ENCODE measurements at places on chromosomes 1 and 21.

GRCh38 chr1:1079408-1080121 is 5.5 kb upstream of the RNF223 start:
- DNase-seq, result no peak

- DNase-seq, result no peak
These were observed 146.5 kb downstream of the SLC45A1 start for GRCh38 chr1:8464377-8464776.

GRCh38 chr1:18940303-18941020 is 16.0 kb downstream of the IFFO2 start:
- no peak for DNase-seq

GRCh38 chr1:50175719-50176639 is 67.3 kb downstream of the ELAVL4 start:
- no peak for DNase-seq

GRCh38 chr1:9027307-9027706 is 1.1 kb upstream of the SLC2A7 start:
- DNase-seq, result peak; percentile 25

- DNase-seq, result no peak
These were observed 186.0 kb upstream of the PTGFR start for GRCh38 chr1:78304761-78305160.

- no peak for DNase-seq
These were observed 11.8 kb upstream of the KIAA0040 start for GRCh38 chr1:175204330-175204729.

- DNase-seq, result no peak
These were observed 135.6 kb downstream of the GPATCH2 start for GRCh38 chr1:217495249-217495648.

GRCh38 chr21:34950980-34951379 is 98.1 kb downstream of the RUNX1 start:
- DNase-seq, result no peak
